C1 segment of cervical spinal cord (tissue), 14 donors: ENCODE measurements at places on chromosomes 7 and 10.

GRCh38 chr10:74113546-74113945, 37.1 kb downstream of the AP3M1 start:
- DNase-seq, result no peak

GRCh38 chr7:57177856-57178767, 45.9 kb upstream of the ZNF479 start:
- no peak for DNase-seq

GRCh38 chr7:93889261-93889660, 1.3 kb downstream of the TFPI2 start:
- no peak for DNase-seq

- no peak for DNase-seq
Observed at GRCh38 chr10:49212783-49213182, 24.6 kb upstream of the TMEM273 start.

GRCh38 chr7:69657985-69658384, 59.7 kb downstream of the AUTS2 start:
- no peak for DNase-seq

- no peak for DNase-seq
Observed at GRCh38 chr10:683448-684071, 5.9 kb downstream of the DIP2C start.

GRCh38 chr7:70239918-70240317, 641.6 kb downstream of the AUTS2 start:
- no peak for DNase-seq

- DNase-seq, result no peak
Observed at GRCh38 chr7:150675714-150676113, 9.8 kb upstream of the GIMAP2 start.

DNA sequence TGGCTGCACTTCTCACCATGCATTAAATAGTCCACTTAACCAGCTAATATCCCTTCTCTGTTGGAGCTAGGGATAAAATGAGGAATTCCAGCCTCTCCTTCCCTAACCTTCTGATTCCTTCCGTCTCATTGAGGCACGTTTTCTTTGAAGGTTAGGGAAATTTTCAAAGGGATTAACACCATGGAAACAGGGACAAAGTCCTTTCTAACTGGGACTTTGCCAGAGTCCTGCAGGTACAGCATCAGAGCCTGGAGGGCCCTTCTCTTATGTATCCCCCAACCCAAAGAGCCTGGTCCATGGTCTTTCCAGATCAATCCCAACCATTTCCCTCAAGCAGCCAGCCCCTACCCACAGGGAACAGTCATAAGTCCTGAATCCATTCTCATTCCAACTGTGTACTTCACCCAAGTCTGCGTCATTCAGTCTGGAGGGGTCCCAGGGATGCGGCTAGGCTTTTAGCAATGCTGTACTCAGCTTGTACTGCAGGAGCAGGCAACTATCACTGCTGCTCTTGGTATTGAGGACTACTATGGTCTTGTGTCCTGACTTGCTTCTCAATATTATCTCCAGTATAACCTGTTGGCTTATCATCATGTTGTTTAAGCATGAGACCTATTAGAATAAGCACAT, 34.6 kb upstream of the CROT start:
- DNase-seq, result no peak

DNA sequence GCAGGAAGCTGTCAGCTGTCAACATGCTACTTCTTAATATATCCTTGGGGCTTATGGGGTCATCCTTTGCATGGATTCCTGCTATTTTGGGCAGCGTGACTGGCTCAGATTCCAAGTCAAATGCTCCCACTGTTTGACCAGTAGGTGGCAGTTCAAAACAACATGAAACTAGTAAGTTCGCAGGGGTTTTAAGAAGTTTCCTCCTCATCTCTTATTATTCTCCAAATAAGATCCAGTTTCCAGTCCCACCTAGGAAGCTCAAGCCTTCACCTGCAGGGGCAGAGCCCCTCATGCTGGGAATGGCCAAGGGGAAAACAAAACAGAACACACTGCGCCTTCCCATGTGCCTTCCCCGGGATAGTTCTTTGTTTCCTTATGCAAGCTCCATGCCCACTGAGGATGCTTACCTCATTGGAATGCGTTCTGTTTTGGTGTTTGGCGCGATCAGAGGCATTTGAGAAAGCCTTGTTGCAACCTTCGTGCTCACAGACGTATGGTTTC, 259.8 kb downstream of the GLI3 start:
- no peak for DNase-seq

- DNase-seq, result no peak
Observed at GRCh38 chr10:70492786-70493659, 14.5 kb downstream of the PALD1 start.

GRCh38 chr7:149718730-149719049, 54.7 kb downstream of the ZNF467 start:
- no peak for DNase-seq

- no peak for DNase-seq
Observed at GRCh38 chr7:103150192-103150591, 1.3 kb upstream of the NAPEPLD start.

- no peak for DNase-seq
Observed at GRCh38 chr10:7407368-7408290, 3.2 kb downstream of the SFMBT2 start.

DNA sequence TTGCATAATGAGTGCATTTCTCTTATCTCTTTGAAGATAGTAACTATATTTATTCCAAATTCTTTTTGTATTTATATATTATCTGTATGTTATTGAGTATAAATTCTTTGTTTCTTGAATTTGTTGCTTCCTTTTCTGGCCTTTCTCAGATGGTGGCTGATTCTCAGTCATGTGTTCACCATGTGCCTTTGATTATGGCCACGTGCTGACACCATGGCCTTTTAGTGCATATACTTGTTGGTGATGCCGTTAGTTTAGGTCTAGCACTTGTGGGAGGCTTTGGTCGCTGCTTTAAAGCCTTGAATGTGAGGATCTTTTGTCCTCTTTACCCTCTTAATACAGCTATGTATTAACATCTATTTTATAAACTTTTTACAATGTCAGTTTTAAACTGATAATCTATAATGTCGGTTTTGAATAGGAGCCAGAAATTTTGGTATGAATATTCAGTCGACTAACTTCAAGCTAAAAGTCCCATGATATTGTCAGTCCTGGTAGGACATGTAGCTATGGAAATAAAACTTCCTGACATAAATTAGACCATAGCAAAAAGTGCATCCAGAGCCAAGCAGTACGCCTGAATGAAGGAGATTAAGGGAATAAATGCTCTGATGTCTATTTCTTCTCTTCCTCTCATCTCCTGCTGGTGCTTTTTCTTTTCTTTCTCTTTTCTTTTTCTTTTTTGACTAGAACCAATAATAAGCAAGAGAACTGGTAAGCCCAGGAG, 130.3 kb downstream of the GNAI1 start:
- DNase-seq, result no peak

DNA sequence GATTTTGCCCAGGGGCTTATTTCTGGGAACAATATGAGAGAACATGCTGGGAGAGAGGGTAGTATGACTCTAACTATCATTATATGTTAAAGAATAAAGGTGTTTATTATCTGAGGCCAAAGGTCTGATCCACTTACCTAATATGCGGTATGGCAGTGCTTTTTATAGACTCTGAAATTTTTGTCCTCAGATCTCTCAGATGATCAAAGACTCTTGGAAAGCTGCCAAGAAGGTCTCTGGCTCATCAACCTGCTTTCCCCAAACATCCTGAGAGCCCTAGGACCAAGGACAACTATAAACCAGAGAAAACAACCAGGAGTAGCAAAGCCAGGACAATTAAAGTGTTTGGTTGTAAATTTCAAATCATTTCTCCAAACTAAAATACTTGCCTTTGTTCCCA, 255.7 kb upstream of the LRRN3 start:
- no peak for DNase-seq

GRCh38 chr10:12635127-12635541, 285.8 kb downstream of the CAMK1D start:
- no peak for DNase-seq

- DNase-seq, result no peak
Observed at GRCh38 chr10:132511121-132512051, 26.2 kb upstream of the INPP5A start.

DNA sequence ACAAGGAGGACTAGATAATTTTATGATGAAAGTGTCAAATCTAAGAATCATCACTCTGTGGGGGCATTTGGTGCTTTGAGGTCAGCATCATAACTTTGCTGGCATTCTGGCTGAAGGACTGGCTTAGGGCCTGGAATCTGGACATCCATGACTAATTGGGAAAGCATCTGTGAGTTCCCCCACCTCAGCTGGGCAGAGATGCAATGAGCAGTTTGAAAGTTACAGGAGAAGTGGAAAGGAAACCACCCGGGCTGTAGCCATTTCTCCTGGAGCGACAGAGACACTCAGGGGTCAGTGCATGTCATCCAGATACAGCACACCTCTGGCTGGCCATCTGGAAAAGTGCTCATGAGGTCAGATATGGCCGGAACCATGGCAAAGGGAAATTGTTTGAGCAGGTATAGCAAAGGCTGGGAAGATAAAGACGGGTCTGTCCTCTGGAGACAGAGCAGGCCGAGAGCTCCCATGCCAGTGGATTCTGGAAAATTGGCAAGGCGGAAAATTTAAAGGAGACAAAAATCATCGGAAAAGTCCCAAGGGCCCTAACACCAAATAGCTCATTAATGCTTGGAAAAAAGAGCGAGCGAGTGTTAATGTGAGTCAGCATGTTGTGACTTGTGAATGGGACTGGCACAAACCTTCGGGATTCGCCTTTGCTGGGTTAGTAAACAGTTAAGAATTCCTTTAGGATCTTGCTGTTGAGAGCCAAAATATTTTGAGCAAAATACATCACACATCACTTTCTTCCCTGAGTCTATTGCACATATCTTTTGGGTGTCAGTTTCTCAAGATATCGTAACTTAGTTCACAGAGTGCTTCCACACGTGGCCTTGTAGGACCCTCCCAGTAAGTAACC, 188.4 kb upstream of the AGK start:
- no peak for DNase-seq

GRCh38 chr10:43407148-43407575, 1.8 kb downstream of the HNRNPF start:
- DNase-seq, result peak; percentile 34

DNA sequence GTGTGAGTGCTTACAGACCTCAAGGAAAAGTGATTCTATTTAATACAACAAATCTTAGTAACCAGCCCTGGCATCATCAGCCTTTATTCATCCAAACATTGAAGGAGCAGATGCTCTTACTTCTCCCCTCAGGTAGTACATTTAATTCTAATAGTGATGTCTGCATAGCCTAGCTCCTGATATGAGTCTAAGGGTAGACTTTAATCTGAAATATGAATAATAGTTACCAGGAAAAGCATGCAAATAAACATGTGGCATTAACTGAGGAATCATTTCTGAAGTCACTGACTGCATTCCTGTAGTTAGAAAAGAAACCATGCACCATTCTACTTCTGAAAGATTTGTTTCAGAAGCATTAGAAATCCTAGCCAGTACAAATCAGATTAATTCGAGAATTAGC, 25.7 kb upstream of the LMBR1 start:
- DNase-seq, result no peak

DNA sequence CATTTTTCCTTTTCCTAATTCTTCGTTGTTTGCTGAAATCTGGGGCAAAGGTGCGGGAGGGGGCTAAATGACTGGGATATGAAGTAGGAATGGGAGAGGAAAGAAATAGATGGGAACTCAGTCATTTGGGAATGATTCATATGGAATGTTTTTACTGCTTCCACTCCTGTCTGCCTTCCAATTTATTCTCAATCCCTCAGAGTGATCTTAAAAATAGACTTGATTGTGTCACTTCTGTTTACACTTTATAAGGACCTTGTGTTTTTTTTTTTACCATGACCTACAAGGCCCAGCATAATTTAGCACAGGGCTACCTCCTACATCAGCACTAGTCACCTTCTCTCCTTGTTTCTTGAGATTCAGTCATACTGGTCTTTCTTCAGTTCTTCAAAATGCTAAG, 97.9 kb downstream of the PTEN start:
- no peak for DNase-seq

GRCh38 chr7:151702961-151703360, 174.0 kb downstream of the PRKAG2 start:
- DNase-seq, result no peak

- no peak for DNase-seq
Observed at GRCh38 chr10:19713159-19713558, 103.1 kb upstream of the PLXDC2 start.

GRCh38 chr7:155141562-155141961, 71.4 kb downstream of the HTR5A start:
- no peak for DNase-seq

DNA sequence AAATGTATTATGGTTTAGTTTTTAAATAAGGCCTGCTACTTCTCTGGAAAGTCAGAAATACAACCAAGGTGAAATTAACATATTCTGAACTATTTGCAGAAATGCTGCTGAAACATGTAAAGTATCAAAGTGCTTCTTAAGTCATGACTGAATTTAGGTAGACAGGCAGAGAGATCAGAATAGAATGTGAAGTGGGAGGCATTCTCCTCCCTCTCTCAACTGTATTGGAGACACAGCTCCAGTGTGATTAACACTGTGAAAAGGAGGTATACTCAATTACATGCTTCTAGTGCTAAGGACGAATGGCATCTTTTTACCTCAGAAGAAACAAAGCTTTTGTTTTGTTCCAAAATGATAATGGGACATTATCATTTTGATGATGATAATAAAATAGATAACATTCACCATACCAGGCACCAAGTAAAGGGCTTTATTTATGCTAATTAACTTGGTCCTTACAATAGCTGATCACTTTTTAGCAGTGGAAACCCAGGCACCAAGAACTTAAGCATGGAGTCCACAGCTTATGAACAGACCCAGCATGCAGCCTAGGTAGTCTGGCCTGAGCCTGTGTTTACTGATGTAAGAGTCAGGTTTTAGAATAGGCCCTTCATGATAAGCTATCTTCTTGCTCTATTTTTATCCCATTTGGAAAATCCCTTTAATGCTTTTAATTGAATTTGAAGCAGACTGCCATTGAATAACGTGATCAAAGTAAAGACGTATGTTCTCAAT, 26.0 kb downstream of the PPP1R9A start:
- DNase-seq, result no peak

DNA sequence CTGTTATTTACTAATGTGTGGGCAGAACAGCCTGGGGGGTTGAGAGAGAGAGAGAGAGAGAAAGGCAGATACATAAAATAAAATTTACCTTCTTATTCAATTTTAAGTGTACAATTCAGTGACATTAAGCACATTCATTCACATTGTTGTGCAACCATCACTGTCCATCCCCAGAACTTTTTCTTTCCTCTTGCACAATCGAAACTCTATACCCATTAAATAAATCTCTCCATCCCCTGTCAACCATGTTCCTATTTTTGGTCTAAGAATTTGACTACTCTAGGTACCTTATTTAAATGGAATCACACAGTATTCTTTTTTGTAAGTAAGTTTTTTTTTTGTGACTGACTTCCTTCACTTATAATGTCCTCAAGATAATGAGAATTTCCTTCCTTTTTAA, 181.6 kb downstream of the SND1 start:
- DNase-seq, result no peak

DNA sequence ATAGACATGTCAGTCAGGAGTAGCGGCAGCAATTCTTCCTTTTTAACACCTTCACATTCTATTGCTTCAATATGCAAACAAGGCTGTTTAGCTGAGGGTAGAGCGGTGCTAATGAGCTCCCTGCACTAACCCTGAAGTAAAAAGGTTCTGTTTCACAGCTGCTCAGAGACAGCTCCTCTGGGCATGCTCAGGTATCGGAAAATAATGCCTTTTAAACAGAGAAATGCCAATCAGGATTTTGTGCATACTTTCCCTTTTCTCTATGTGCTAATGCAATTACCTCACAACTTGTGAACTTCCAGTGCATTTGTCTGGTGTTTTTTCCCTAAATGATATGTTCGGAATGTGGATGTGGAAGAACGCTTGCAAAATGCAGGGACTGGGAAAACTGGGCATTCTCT, 307.7 kb upstream of the FZD8 start:
- DNase-seq, result no peak
